ENCODE measurements at places on chromosomes 2 and 18.

GRCh38 chr2:129058981-129059380, 740.3 kb upstream of the HS6ST1 start:
- DNase-seq, result no peak

DNA sequence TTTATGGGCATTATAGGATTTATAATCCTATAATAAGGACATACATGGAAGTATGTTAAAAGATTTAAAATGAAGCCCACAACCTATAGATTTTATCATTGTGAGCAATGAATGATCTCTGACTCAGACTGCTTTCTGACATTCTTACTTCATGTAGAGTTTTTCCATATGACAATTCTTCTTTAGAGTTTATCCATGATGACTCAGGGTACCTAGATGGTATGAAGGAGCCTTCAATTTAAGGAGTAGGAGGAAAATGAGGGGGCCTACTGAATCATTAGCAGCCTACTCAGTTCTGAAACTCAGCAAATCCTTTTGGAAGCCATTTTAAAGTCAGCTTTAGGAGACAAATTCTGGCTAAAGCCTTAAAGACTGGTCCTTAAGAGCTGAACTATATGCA, 10.4 kb downstream of the PELI1 start:
- no peak for DNase-seq

DNA sequence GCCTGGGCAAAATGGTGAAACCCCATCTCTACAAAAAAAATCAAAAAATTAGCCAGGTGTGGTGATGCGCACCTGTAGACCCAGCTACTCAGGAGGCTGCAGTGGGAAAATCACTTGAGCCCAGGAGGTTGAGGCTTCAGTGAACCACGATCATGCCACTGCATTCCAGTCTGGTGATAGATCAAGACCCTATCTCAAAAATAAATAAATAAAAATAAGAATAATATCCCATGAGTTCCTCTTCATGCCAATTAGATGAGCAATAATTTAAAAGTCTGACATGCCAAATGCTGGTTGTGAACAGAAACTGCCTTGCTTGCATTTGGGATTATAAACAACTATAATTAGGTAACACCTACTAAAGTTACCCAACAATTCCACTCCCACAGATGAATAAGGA, 22.1 kb upstream of the ANKRD44 start:
- DNase-seq, result no peak

GRCh38 chr2:34294961-34295360, 695.9 kb upstream of the FAM98A start:
- DNase-seq, result no peak

Data from NCI-H187 (cell line).